ENCODE measurements at places on chromosomes 13 and 19.

- DNase-seq, result no peak
These were observed 28.5 kb downstream of the FAAP24 start for GRCh38 chr19:33000510-33000909.

- no peak for DNase-seq
These were observed 7.3 kb upstream of the PSMD8 start for GRCh38 chr19:38367041-38367440.

DNA sequence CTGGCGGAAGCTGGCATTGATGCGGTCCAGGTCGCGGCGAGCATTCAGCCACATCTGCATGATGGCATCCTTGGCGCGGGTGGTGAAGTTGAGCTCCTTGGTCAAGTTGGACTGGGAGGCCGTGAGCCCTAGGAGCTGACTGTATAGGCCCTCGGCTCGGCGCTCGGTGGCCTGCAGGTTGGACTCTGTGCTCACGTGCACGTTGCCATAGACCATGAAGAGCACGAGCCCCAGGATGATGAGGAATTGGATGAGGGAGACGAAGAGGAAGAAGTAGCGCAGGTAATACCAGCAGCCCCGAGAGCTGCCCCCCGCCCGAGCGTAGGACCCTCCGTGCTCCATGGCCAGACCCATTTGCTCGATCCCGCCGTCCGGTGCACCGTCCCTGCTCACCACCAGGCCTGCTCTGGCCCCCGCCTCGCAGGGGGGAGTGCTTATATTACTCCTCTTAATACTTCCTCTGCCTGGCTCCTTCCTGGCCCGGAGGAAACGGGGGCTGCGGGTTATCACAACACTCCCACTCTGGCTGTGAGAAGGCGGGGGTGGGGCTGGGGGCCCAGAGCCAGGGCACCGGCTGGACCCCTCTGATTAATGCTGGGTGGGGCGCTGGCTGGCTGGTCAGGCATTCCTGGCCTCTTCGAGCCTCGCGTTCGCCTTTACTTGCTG lies at the start of gene PLVAP:
Gene PLVAP, minus strand, starts transcription at position 408 of the 666 bp plus-strand sequence. Its CDS starts 54 bp downstream, at position 354.
- no peak for DNase-seq

- no peak for DNase-seq
These were observed 665.7 kb upstream of the GPC6 start for GRCh38 chr13:92560883-92561282.

DNA sequence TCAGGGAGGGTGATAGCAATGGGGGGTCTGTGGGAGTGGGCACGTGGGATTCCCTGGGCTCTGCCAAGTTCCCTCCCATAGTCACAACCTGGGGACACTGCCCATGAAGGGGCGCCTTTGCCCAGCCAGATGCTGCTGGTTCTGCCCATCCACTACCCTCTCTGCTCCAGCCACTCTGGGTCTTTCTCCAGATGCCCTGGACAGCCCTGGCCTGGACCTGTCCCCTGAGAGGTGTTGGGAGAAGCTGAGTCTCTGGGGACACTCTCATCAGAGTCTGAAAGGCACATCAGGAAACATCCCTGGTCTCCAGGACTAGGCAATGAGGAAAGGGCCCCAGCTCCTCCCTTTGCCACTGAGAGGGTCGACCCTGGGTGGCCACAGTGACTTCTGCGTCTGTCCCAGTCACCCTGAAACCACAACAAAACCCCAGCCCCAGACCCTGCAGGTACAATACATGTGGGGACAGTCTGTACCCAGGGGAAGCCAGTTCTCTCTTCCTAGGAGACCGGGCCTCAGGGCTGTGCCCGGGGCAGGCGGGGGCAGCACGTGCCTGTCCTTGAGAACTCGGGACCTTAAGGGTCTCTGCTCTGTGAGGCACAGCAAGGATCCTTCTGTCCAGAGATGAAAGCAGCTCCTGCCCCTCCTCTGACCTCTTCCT lies 9.3 kb upstream of the CEACAM7 start:
- DNase-seq, result no peak

GRCh38 chr13:113926301-113926761 lies 47.5 kb downstream of the C13orf46 start:
- no peak for DNase-seq

- DNase-seq, result no peak
These were observed 15.3 kb downstream of the WDFY2 start for GRCh38 chr13:51599444-51600176.

- no peak for DNase-seq
These were observed 5.2 kb downstream of the ITPKC start for GRCh38 chr19:40721936-40722661.

- DNase-seq, result no peak
These were observed 797.7 kb upstream of the ARGLU1 start for GRCh38 chr13:107365466-107366215.

- no peak for DNase-seq
These were observed 472.2 kb downstream of the MYO16 start for GRCh38 chr13:109101550-109102144.

DNA sequence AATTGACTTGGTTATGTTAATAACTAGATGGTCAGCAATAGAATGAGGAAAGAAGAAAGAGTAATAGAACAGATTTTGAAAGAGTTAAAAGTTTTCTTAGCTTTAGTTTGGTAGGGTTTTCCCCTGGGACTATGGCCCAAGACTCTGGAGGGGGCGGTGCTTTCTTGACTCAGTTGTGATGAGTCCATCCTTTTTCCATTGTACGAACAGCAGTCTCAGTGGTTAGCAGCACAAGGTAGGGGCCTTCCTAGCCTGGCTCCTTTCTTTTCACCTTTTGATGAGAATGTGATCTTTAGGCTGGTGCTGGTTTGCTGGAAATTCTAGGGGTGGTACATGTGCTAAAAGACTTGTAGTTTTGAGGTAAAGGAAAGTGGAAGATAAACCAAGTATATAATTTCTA lies 38.8 kb downstream of the ZNF506 start:
- no peak for DNase-seq
